ENCODE measurements at places on chromosomes 4 and X. TPM values are rescaled to one million over a fixed set of nuclear protein-coding genes. Genes with fewer than 3 reads are reported as not detected.

The SSX2B gene
- not detected for total RNA-seq

- no peak for DNase-seq
Observed at GRCh38 chr4:183205193-183205592, 106.1 kb downstream of the WWC2 start.

DNA sequence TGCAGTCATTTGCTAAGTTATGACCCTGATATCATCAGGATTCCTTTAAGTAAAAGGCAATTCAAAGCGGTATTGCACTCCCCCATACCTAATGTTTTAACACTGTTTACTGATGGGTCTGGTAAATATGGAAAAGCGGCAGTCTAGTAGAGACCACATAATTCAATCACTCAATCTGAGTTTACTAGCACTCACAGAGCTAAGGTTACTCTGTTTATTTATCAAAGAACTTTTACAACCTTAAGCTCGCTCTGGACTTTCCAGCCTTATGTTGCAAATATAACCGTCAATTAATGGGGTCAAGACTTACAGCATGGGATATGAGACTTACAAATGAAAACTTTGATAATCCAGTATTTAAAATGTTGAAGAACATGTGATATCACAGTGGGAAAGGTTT, 124.5 kb upstream of the ZCCHC13 start:
- no peak for DNase-seq

DNA sequence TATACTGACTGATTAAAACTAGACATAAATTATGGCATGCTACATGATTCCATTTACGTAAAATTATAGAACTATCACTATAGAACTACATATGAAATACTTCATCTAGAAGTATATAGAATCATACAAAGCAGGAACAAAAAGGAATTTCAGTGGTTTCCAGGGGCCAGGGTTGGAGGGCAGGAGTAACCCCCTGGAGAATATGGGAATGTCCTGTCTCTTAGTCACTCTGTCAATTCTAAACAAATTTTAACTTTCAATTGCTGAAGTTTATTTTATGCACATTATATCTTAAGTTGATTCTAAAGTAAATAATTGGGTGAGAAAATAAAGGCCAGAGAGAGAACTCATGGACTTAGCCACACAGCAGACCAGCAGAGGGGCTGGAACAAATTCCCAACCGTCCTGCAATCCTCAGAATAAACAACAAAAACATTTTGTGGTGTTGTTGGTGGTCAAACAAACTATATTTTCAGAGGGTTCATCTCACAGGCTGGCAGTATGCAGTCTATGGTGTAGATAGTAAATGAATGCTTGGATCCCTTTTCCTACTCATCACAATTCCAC, 476.9 kb upstream of the SLIT2 start:
- DNase-seq = no peak

DNA sequence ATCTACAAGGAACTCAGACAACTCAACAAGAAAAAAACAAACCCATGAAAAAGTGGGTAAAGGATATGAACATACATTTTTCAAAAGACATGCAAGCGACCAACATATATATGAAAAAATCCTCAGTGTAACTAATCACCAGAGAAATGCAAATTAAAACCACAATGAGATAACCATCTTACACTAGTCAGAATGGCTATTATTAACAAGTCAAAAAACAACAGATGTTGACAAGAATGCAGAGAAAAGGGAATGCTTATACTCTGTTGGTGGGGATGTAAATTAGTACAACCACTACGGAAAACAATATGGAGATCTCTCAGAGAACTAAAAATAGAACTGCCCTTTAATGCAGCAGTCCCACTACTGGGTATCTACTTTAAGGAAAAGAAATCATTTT, 12.1 kb downstream of the NIPAL1 start:
- DNase-seq = no peak

GRCh38 chr4:68948044-68948743, 3.4 kb downstream of the UGT2A3 start:
- no peak for DNase-seq
